Kidney (tissue), 22 donors: ENCODE measurements at places on chromosomes 5 and 9.

DNA sequence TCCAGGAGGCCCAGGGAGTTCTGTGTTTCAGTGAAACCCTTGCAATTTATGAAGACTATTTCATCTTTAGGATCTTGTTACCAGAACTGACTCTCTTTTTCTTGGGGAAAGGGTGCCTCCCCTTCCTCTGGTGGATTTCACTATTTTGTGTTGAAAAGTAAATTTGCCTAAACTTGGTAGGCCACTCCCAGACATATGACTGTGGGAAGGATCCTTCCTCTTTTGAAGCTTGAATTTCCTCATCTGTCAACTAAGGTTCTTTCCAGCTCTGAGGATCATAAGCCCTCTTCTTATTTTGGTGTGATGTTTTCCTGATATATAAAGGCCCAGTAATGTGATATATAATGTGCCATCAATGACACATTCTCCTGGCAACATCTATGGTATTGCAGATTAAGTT, 59.1 kb upstream of the ZFAND5 start:
- DNase-seq, result no peak

- DNase-seq, result no peak
Measured at GRCh38 chr9:114677418-114677817, 4.6 kb downstream of the TEX48 start.

- no peak for DNase-seq
Measured at GRCh38 chr5:60023255-60023654, 129.7 kb upstream of the PDE4D start.

- DNase-seq, result no peak
Measured at GRCh38 chr5:150058480-150059126, 27.8 kb downstream of the CSF1R start.

DNA sequence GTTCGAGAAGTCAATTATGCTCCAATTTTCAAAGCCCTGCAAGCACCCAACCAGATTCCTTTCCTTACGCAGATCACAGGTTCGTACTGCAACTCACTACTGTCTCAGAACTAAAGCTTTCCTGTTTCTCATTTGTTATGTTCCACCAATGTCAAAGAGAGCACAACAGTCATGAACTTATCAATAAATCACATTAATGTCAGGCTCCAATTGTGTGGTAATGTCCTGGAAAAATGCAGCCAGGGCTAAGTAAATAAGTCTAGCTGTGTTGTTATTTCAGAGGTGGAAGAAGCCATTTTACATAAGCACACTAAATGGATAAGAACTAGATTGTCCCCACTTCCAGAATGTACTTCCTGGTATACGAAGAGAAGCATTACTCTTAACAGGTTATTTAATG, 488.6 kb upstream of the PTGER4 start:
- no peak for DNase-seq

GRCh38 chr5:163567811-163568210, 62.4 kb downstream of the MAT2B start:
- DNase-seq, result no peak

GRCh38 chr5:180304016-180304292, 12.1 kb upstream of the MAPK9 start:
- no peak for DNase-seq

DNA sequence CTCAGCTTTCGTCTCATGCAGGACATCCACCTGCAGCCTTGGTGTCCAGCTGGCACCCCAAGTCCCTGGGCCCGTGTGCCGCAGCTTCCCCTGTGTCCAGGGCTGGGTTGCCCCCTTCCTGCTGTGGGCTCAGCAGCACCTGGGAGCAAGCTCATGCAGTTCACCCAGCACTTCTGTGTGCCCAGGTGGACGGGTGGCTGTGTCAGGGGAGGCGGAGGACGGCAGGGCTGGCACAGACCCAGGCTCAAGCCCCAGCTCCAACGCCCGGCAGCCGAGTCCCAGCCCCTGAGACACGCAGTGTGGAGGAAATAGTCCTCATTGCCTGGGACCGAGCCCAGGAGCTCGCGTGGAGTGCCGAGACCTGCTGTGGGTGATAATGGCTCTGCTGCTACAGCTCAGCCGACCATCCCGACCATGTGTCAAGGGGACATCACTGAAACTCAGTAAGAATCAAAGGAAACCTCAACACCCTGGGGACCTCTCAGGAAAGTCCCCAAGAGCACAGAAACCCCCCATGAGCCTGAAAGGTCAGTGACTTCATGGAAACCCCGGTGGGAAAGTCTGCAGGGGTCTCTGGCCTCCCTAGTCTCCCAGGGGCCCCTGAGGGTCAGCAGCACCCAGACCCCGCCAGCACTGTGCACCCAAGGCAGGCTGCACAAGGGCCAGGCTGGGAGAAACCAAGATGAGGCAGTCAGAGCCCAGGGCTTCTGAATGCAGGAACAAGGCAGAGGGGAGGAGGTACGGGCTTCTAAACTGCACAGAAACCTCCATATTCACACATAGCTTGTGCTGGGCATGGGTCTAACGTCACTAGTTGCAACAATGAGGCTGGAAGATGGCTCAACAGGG, 38.8 kb downstream of the LPCAT1 start:
- no peak for DNase-seq

GRCh38 chr9:85200726-85201404, 531.3 kb downstream of the NTRK2 start:
- no peak for DNase-seq

GRCh38 chr5:133790898-133791297, 177.5 kb downstream of the C5orf15 start:
- no peak for DNase-seq

DNA sequence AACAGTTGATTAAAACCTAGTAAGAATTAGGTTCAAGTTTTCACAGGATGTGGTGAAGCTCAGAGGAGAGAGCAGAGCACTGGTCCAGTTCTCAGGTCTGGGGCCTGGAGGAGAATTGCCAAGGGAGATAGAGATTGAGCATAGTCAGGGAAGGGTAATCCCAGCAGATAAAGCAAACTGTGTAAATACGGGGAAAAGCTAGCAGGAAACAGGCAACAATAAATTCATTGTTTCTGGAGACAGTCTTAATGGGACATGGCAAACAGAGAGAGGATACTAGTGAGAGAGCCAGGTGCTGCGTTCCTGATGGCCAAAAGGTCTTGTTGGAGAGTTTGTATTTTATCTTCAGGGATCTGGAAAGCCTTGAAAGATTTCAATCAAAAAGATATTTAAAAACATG, 333.0 kb downstream of the PDE4D start:
- no peak for DNase-seq

GRCh38 chr5:92514896-92515295, 1066.1 kb downstream of the NR2F1-AS1 start:
- no peak for DNase-seq

DNA sequence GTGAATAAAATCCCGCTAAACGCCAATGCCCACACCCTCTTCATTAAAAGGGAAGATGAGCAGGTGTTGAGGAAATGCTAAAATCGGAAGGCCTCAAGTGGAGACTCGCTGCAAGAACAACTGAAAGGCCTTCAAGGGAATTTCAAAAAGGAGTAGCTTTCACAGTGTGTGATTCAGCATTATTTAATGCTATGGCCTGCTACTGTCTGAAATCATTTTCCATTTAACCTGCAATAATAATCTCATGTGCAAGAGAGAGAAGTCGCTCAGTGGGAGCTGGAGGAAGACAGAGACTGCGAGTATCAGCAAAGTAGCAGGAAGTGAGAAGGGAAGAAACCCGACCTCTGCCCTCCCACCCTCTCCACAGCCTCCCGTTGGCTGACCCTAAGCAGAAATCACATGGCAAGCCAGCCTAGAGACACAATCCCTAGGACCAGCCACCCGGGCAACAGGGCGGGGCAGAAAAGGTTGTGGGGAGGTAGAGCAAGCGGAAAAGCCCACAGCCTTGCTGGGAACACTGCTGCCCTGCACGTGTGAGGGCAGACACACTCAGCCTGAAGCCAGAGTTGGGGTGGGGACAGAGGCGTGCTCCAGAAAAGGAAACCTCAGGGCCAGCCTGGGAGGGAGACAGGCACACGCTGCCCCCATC, 39.9 kb upstream of the CTSL start:
- no peak for DNase-seq

- no peak for DNase-seq
Measured at GRCh38 chr9:22683700-22684075, 237.1 kb downstream of the DMRTA1 start.

GRCh38 chr9:35951736-35952135, 6.2 kb downstream of the OR2S2 start:
- DNase-seq, result no peak

GRCh38 chr9:3308609-3309008, 217.2 kb downstream of the RFX3 start:
- no peak for DNase-seq

DNA sequence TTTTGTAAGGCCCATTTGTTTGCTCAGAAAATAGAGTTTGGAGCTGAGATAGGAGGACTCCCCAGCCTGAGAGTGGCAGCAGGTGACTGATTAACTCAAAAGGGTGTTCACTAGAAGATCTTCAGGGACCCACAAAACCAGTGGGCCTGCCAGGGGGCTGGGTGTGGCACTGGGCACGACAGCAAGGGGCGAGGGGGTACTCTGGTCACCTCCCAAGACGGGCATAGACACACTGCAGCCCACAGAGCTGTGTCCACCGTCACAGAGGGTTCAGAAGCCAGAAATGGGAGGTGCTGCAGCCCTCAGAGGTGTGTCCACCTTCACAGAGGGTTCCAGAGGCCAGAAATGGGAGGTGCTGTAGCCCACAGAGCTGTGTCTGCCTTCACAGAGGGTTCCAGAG, 75.6 kb upstream of the CACNA1B start:
- DNase-seq, result no peak

DNA sequence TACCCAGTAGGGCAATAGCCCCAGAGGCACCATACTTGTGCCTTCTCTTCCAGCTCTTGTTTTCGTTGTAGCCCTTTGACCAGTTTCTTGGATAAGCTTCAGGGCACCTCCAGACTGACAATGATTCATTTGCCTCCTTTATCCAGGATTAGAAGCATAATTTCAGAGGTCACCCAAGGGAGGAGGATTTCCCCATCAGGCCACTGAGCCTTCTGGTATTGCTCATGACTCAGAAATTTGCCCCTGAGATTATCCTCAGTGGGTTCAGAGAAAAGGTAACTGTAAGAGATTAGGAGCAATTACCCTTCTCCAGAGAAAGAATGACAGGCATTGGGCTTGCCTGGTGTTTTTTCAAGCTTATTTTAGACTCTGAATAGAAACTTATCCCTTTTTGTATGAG, 147.9 kb downstream of the MSX2 start:
- DNase-seq, result no peak

GRCh38 chr5:127440831-127441230, 76.6 kb upstream of the PRRC1 start:
- no peak for DNase-seq

DNA sequence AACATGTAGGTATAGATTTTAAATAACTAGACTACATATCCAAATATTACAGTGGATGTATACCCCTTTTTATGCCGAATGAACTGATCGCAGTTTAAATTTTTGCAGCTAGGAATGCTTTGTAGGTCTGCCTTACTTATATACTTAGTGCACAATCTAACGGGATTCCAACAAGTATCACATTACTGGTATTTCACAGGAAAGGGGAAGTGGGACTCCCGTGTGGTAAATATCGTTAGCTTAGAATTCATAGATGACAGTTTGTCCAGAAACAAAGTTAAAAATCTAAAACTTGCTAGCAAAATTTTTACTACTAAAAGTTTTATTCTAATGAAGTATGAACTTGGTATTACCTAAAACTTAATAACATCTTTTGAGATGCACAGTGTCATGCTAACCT, 193.5 kb upstream of the TLX3 start:
- DNase-seq, result no peak

DNA sequence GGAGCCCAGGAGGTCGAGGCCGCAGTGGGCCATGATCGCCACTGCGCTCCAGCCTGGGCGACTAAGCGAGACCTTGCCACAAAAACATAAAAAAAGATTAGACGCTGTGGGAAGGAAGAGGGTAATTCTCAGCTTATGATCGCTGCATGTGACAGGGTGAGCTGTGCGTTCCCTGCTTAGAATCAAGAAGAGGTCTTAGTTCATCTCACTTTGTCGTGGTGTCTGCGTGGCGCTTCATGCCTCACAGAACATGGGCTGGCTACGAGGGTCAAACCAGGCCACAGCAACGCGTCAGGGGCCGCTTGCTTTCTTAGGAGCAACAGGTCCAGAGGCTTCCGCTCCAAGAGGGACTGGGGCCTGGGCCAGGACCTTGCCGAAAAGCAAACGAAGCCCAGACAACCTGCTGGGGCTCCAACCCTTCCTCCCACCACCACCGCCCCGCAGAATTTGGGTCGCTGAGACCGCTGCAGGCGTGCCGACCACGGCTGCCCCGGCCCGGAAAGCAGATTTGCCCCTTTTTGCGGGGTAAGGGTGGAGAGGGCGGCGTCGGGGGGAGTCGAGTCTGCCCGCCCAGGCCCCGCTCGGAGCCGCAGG, 10.0 kb upstream of the GRIN1 start:
- DNase-seq, result no peak

DNA sequence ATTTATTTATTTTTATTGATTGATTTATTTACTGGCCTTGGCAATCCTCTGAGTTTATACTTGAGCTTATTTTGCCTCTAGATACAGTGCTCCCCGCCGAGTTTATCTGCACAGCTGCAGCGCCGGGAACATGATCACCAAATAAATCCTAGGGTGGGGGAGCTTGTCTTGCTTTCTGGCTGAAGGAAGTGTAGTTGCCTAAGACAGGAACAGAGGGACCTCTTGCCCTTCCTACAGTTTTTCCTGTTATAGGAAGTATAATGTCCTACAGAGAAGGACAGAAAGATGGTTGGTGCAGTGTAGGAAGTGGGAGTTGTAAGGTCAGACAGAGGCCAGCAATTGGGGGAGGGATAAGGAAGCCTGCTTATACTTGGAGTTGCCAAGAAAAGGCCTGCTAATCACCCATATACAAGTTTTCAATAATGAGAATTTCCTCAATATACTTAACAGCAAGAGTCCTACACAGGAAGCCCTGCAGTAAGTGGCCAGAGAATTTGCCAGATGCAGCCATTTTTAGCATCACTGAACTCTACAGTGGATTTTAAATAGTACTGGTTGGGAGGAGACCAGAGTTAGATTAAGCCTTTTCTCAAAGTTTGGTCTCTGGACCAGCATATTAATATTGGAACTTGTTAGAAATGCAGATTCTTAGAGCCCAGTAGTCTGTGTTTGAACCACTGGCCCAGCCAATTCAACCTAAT, 7.7 kb downstream of the AOPEP start:
- DNase-seq, result no peak

GRCh38 chr9:107174441-107174840, 108.6 kb upstream of the RAD23B start:
- DNase-seq, result no peak

DNA sequence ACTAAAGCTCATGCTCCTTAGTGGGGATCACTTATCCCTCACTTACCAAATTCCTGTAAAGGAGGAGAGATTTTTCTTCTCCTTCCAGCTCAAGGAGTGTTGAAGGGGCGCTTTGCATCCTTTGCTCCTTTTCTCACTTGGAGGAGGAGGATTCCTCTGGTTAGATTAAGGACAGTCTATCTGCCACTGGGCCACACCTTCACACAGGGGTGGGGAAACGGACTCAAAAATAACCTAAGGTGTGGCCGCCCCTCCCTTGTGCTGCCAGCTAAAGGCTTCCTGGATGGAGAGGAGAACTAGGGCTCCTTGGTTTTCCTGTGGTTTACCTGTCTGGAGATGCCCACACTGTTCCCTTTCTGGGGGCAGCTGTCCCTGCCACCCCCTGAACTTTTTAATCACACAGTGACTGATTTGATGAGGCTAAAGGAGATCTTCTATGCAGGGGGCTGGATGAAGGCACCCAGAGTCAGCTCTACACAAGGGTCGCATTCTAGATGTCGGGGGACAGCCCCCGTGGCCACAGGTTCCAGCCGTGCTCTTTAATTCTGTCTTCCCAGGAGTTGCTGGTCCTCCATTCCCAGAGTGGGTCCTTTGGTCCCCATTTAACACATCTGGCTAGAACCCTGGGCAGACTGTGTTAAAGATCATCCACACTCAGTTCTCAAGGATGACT, 14.4 kb downstream of the GLRX start:
- no peak for DNase-seq
